Progenitor cell of endocrine pancreas (in vitro differentiated cells): ENCODE measurements at places on chromosomes 1 and 21. TPM values are rescaled to one million over a fixed set of nuclear protein-coding genes. Genes with fewer than 3 reads are reported as not detected.

The MFAP2 gene
- 170 and 174 TPM in 2 replicates for total RNA-seq

The MCOLN3 gene
- total RNA-seq: 23.7 and 27.5 TPM in 2 replicates

The MAB21L3 gene
- total RNA-seq: not detected in 2 replicates

The CGN gene
- total RNA-seq: 127 and 128 TPM in 2 replicates

The PARK7 gene
- total RNA-seq: 218 and 229 TPM in 2 replicates
